ENCODE measurements at places on chromosomes 5 and 9.

GRCh38 chr5:159340511-159340910, 10.2 kb upstream of the IL12B start:
- DNase-seq, result no peak

DNA sequence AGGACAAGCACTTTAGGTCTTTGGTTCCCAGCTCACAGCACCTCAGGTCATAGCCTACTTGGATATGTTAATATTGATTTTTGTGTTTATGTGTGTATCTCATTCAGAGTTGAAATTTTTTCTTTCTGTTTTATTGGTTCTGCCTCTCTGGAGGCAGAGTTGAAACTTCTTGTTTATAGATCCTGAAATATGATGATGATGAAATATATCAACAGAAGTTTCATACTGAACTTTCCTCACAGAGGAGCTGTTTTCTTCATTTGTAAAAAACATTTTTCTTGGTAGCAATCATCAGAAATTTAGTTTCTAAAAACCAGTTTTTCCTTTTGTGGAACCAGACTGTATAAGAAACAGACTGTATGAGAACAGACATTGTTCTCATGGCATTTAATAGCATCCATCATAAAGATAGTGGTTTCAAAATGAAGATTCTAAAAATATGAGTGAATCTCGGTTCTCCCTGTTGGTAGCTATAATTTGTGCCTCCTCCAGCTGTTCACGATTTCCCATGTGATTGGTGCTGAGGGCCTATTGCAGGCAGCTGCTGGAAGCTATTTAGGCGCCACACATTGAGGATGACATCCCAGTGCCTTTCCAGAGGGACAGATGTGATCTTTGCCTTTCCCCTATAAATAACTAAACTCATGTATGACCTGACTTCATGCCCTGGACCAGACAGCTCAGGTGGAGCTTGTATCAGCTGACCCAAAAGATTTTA, 39.5 kb upstream of the CFAP157 start:
- no peak for DNase-seq

- no peak for DNase-seq
Measured at GRCh38 chr5:14267991-14268708, 125.0 kb downstream of the TRIO start.

DNA sequence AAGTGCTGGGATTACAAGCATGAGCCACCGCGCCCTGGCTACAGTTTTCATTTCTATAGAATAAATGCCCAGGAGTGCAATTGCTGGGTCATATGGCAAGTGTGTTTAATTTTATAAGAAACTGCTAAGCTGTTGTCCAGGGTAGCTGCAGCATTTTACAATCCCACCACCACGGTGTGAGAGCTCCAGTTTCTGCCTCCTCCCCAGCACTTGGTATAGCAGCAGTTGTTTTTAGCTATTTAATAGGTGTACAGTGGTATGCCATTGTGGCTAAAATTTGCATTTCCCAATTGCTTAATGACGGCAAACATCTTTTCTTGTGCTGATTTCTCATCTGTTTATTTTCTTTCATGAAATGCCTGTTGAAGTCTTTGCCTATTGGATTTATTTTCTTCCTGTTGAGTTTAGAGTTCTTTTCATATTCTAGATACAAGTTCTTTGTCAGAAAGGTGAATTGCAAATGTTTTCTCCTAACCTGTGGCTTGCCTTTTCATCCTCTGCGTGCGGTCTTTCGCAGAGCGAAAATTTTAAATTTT, 100.3 kb downstream of the NDFIP1 start:
- DNase-seq, result no peak

DNA sequence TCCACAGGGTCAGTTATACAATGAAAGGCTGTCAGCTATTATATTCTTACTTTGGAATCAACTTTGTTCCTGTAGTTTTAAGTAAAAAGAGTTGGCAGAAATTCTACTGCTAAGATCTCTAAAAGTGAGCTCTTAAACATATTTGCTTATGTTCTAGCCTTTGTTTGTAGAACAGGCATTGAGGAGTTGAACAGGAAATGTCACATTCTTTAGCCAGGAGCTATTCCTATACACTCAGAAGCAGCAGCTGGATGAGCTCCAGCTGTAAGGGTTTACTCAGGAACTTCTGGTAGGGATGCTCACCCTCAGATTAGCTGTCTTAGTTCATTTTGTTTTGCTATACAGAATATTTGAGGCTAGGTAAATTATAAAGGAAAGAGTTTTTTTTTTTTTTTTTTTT, 22.4 kb upstream of the SPINK14 start:
- DNase-seq, result no peak

DNA sequence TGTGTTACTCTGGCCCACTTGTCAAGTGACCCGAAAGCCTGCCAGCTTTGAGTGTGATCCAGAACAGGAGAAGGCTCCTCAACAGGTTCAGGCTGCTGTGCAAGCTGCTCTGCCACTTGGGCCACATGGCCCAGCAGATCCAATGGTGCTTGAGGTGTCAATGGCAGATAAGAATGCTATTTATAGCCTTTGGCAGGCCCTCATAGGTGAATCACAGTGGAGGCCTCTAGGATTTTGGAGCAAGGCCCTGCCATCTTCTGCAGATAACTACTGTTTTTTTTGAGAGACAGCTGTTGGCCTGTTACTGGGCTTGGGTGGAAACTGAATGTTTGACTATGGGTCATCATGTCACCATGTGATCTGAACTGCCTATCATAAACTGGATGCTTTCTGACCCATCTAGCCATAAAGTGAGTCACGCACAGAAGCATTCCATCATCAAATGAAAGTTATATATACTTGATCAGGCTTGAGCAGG, 180.8 kb downstream of the CARTPT start:
- DNase-seq, result no peak

DNA sequence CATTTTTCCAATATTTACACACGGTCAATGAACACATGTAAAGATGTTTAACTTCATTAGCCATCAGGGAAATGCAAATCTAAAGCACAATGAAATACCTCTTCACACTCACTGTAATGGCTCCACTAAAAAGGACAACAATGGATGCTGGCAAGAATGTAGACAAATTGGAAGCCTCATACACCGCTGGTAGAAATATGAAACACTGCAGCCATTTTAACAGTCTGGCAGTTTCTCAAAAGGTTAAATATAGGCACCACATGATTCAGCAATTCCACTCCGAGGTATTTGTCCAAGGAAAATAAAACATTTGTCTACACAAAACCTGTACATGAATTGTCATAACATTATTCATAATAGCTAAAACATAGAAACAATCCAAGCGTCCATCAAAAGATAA, 20.0 kb downstream of the RNF145 start:
- no peak for DNase-seq

DNA sequence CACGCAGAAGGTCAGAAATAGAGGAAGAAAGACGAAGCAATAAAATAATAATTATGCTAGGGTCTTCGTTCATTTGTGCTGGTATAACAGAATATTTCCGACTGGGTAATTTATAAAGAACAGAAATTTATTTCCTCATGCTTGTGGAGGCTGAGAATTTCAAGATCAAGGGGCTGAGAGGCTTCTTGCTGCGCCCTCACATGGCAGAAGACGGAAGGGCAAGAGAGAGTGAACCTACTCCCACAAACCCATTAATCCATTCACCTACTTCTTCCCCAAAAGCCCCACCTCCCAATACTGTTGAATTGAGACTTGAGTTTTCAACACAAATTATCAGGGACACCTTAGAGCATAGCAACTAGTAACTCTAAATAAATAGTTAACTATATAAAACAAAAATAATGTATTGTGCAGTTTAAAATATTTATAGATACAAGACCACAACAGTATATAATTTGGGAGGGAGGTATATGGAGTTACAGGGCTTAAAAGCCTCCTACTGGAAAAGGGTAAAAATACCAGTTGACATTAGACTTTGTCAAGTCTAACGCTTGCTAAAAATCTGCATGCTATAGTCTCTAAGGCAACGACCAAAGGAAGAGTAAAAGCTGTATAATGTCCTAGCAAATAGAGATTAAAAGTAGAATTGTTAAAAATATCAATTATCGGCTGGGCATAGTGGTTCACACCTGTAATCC, 40.3 kb upstream of the NAA35 start:
- DNase-seq, result peak; percentile 0

- DNase-seq, result peak; percentile 18
Measured at GRCh38 chr9:6007770-6008168, 7.7 kb downstream of the RANBP6 start.

- no peak for DNase-seq
Measured at GRCh38 chr9:5575000-5575399, 53.9 kb upstream of the RIC1 start.

DNA sequence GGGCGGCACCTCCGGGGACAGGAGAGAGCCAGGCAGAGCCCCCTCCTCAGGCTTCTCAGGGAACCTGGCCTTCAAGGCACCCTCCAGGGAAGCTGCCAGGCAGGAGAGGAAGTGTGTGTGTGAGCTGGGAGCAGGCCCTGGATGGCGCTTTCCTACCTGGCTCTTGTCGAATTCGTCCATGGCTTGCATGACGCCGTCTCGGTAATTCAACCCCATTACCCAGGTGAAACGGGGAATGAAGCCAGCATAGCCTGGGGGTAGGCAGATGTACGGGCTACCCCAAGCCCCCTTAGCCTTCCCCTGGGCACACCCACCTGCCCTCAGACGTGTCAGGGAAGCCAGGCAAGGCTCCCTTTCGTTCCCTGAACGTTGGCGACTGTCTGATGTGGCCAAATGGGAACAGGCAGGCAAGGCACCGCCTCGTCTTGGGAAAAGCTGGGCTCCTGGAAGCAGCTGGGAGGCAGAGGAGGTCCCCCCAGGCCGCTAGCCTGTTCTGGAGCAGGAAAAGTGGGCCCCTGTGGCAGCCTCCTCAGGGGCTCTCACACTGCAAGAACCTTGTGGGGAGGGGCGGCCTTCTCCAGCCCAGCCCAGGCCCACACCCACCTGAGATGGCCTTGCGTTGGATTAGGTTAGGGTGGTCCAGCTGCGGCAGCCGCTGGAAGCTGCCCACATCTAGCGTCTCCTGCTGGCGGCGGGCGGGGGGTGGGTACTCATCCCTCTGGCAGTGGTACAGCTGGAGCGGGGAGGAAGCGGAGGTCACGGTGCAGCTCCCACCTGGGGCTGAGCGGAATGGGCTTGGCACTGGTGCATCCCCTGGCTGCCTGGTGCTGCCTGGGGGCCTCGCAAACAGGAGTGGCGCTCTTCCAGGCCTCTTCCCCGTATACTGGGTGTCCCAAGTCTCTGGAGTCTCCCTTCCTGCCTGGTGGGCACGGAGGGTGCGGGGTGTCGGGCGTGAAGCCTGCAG, 3.7 kb downstream of the TUBB4B start:
- no peak for DNase-seq

GRCh38 chr9:81717747-81718077, 28.4 kb upstream of the TLE1 start:
- DNase-seq, result no peak

Measured in AG09319 (cell line).